ENCODE measurements at places on chromosomes 2 and 18.

GRCh38 chr2:241150660-241151530 lies 628 bp downstream of the PPP1R7 start:
- no peak for DNase-seq

DNA sequence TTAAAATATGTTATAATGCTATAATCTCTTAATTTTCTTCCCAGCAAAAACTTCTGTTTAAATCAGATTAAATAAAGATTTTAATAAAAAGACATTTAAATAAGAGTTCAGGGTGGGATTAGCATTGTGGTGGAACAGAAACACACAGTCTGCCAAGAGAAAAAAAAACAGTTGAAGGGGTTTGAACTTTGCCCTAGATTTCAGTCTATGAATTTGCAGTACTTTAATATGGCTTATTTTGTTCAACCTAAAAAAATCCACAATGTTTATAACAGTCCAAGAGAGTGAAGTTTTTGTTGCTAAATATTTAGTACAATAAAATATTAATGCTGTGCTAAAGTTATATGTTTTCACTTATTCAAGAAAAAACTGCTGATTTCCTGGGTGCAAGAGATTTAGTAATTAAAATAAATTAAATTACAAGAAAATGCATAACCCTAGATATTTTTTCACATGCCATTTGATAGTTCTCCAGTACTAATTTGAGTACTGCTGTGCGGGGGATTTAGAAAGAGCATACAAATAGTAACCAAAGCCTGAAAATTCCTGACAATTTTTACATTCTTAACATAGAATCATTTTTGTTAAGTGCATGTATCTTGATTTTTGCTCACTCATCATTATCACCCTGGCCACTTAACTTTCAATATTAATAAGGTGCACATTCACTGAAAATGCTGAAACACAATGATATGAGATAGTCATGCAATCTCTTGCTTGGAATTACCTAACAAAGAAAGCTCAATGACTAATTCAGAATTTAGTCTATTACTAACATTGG lies 52.6 kb downstream of the SLC40A1 start:
- no peak for DNase-seq

DNA sequence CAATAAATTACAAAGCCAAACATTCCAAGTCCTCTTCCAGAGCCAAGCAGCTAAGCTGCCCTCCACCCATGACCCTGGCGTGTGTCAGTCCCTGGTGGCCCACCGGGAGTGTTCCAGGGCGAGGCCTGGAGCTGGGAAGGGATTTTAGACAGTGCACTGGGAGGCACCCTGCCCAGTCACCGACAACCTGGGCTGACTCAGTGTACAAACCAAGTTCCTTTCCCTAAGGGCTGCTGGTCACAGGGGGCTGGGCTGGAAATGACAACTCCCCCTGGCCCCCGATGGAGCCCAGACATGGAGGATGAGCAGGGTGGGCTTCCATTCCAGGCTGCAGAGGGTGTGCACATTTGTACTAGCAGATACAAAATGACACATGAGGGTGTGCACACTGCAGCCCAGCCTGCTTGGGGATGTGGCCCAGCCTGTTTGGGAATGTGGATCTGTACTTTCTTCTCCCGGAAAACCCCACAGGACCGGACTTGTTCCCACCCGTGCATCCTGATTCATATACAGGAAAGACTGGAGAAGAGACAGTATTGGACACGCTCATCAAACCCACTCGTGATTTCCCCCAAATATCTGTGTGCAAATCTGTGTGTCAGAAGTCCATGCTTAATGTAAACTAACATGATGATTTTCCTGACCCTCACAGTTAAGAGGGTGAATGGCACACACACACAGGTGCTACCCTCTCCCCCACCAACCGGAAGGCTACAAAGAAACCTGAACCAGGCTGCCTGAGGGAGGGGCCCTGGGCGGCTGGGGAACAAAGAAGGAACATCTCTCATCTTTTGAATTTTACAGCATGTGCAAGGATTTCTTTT lies 58.9 kb downstream of the NDUFA10 start:
- DNase-seq = no peak

- DNase-seq = no peak
These were observed 64.6 kb downstream of the THNSL2 start for GRCh38 chr2:88234760-88235159.

GRCh38 chr2:233976690-233977294 lies 59.6 kb downstream of the TRPM8 start:
- peak; percentile 43 for DNase-seq

DNA sequence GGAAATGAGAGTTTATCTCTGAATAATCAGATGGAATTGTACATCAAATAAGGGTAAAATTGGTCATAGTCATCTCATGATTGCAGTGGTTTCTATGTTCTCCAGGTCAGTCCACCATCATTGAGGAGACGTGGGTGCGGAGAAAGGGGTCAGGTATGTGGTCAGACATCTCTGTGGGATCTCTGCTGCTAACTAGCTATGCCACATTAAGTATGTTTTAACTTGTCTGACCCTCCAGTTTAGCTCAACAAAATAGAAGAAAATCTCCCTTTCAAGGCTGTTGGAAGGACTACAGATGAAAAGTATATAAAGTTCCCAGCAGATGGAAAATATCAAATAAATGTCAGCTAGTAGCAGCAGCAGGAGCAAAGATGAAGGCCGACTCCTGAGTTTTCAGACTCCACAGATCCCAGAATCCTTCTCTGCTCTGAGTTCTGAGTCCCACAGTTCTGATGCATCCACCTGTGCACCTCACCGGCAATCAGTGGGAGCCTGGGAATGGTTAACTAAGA lies 106.6 kb upstream of the CYP1B1 start:
- DNase-seq = no peak

DNA sequence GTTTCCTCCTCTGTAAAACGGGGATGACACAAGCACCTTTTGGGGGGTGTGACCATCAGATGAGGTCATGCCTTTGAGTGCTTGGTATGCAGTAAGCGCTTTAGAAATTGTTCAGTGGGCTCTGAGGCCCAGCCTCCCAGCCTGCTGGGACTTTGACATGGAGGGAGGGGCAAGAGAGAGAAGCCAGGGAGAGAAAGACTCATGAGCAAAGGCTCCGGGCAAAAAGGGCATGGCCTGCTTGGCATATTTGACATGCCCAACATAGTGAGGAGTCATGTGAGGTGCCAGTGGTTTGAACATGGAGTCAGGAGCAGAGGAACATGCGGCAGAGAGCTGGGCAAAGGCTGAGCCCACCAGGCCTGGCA lies 14.0 kb downstream of the TNS1 start:
- DNase-seq = no peak

DNA sequence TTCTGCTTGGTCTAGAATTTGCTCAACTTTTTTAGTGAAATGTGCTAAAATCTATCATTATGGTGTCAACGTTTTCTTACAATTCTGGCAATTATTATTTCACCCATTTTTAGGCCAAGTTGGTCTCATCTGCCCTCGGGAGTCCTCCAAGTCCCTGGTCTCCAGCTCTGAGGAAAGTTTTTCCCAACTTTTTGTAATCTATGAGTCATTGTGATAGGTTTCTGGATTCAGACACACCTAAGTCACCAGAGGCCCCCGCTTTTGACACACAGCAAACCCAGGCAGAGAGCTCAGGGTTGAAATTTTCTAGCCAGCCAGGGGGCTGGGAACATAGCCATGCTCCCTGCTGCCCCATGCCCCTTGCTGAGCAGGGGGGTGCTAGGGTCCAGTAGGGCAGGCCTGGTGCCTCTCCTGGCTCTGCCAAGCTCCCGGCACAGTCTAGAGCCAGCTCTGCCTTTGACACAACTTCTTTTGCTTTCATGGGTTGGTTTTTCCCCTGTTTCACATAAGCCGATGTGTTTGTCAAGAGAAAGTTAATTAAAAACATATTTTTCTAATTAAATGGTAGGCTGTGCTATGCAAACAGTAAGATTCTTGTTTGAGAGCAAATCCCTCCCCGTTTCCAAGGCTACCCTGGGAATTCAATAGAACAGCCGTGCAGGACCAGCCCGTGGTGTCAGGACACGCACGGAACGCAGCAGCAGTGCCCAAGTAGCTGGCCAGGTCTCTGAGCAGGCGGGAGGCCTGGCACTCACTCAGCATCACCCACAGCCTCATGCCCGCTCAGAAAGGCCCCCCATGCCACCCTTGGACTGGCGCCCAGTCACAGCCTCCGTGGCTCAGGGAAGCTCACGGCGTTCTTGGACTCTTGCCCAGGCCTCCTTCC lies 25.5 kb upstream of the SNED1 start:
- DNase-seq = no peak

DNA sequence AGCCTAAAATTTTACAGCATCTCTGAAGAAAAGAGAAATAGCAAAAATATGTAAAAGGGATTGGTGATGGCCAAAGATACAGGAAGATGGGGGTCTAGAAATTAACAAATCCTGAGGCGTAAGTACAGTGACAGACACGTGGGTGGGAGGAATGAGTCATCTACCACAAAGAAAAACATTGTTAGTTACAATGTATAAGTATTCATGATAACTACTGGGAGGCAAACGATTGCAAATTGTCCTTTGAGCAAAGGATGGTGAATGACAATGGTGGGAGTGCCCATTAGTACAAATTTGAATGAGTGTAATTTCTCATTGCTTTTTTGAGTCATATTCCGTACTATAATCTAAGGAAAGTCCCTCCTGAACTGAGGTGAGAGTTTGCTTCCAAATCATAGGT lies 809.0 kb upstream of the FAM98A start:
- no peak for DNase-seq

- DNase-seq = no peak
These were observed 49.9 kb downstream of the KLF7 start for GRCh38 chr2:207115715-207116364.

GRCh38 chr18:10604182-10604581 lies 78.4 kb downstream of the NAPG start:
- no peak for DNase-seq

GRCh38 chr2:127161176-127162136 lies 54.5 kb upstream of the BIN1 start:
- DNase-seq = peak; percentile 78

DNA sequence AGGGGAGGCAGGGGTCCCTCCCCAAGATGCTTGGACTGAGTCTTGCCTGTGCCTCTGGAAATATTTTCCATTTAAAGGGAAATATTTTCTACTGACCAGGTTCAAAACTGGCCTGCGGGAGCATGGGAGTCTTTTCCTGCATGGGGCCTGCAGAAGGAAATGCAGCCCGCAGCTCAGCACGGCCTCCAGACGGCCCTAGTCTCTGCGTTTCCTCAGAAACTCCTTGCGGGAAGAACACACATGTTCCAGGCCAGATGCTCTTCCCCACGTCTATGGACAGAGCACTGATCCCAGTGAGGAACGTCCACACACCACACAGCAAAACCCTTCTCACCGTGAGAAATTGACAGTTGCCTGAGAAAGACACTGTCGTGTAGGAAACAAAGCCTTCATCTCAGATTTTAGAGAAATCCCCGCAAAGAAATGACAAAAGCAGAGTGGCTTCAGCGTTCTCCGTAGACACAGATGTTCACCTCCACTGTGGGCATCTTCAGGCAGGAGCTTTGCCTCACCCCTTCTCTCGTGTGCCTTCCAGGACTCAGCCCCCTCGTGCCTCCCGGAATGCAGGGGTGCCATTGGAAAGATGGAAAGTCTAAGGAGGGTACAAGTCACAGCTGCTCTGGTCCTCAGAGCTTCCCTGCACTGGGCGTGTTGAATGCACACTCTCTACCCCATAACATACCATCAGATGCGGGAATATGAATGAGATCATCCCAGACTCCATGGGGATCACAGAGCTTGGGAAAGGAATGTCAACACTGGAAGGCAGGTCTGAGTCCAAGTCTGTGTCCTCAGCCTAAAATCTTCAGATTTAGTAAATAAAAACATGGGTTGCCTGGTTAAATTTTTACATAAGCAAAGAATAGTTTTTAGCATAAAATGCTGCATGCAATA lies 438.7 kb upstream of the SALL3 start:
- DNase-seq = no peak

DNA sequence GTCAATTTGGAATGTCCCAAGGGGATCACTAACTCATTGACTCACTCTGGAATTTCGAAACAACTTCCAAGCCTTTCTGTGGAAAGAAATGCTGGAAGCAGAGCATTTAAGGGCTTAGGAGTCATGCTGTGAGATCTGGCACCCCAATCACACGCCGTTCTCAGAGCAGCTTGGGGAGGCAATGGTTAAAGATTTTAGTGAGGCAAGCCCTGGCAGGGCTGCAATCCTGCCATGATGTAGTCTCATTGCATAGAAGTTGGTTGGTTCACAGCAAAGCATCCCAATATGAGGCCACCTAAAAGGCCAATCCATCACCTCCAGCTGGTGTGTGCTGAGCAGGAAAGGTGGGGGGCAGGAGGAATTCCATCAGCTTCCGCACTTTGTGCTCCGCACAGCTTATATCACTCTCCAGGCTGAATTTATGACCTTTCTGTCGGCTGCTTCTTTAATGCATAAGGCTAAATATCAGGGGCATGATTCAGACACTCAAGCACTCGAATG lies 1043.9 kb upstream of the POU3F3 start:
- no peak for DNase-seq
